ENCODE measurements at places on chromosomes 16 and 17. TPM values are rescaled to one million over a fixed set of nuclear protein-coding genes. Genes with fewer than 3 reads are reported as not detected.

MT1E gene
- 21.5 TPM for polyA plus RNA-seq

KCNG4 gene
- not detected for polyA plus RNA-seq

DNA sequence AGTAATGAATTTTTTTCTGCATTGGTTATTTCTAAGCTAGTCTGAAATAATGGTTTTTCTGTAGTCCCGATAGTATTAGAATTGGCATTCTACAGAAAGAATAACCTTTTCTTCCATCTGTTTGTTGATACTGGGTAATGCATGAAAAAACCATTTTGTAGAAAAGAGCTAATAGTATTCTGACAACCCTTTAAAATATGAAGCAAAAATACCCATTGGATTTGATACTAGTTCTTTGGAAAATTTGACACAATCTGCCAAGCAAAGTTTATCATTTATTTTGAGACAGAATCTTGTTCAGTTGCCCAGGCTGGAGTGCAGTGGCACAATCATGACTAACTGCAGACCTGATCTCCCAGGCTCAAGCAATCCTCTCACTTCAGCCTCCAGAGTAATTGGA is 366.8 kb upstream of the MON1B start:
- peak; percentile 41 for DNase-seq

EFCAB5 gene
- polyA plus RNA-seq = 1.2 TPM

DNA sequence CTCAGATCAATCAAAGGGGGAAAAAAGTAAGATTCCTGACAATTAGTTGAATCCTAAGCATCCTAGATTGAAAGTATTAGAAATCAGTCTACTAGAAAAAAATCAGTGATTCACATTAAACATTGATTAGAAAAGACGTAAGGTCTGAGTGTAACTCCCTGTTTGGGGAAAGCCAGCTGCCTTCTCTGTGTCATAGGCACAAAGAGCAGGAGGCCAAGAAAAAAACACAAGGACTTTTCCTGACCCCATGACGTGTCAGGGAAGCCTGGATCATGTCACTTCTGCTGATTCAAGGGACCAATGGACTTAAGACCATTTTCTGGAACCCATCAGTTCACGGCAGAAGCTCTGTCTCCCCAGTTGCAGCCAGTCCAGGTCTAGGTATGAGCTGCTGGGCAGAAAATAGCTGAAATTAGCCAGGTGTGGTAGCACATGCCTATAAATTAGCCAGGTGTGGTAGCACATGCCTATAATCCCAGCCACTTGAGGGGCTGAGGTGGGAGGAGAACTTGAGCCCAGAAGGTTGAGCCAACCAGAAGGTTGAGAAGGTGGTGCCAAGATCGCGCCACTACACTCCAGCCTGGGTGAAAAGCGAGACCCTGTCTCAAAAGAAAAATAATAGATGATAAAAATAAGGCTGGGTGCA is 35.9 kb downstream of the RANBP10 start:
- no peak for DNase-seq

DNA sequence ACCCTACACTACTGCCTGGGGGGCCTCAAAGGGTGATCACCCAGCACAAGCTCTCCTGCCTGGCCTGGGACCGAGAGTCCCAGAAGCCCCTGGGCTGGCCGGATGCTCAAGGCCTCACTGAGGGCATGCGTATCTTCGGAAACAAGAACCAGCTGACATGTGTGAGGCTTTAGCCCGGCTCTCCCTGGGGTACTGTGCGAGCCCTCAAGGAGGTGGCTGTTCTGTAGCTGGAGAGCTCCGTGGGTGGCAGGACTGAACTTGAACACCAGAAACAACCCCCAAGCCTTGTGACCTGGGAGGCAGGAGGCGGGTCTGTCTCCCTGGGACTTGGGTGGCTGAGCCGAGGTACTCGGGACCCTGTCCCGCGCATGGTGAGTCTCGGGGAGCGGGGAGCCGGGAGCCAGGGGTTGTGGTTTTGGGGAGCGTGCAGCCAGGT is 7.0 kb downstream of the DPEP1 start:
- no peak for DNase-seq

DNA sequence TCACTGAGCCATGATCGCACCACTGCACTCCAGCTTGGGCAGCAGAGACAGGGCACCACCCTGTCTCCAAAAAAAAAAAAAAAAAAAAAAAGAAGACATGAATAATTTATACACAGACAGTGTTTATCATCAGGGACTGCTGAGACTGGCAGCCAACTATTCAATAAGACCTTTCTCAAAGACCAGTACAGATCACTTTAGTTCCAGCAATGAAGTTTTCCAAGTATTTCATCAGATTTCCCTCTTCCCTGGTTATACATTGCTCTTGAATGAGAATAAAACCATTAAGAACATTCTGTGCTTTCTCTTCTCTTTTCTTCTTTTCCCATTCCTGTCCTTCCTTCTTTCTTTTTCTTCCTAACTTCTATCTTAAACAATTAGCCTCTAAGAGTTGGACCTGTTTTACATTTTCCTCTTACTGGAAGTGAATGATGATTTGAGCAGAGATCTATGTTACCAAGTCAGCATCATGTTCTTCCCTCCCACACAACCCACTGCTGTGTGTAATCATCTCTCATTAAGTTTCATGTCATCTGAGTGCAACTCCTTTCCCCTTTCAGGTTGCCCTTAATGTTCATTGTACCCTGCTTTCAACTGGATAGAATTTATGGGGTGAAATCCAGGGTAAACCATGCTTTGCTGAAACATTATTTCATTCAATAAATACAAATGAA is 35.9 kb upstream of the SMIM36 start:
- no peak for DNase-seq

KPNA2 gene
- polyA plus RNA-seq = 82.6 TPM

- no peak for DNase-seq
These were observed 39.6 kb downstream of the C16orf82 start for GRCh38 chr16:27106305-27106704.

GRCh38 chr17:18184143-18185031 is 759 bp downstream of the ALKBH5 start:
- DNase-seq = no peak

SHISA9 gene
- 0.21 TPM for polyA plus RNA-seq

DNA sequence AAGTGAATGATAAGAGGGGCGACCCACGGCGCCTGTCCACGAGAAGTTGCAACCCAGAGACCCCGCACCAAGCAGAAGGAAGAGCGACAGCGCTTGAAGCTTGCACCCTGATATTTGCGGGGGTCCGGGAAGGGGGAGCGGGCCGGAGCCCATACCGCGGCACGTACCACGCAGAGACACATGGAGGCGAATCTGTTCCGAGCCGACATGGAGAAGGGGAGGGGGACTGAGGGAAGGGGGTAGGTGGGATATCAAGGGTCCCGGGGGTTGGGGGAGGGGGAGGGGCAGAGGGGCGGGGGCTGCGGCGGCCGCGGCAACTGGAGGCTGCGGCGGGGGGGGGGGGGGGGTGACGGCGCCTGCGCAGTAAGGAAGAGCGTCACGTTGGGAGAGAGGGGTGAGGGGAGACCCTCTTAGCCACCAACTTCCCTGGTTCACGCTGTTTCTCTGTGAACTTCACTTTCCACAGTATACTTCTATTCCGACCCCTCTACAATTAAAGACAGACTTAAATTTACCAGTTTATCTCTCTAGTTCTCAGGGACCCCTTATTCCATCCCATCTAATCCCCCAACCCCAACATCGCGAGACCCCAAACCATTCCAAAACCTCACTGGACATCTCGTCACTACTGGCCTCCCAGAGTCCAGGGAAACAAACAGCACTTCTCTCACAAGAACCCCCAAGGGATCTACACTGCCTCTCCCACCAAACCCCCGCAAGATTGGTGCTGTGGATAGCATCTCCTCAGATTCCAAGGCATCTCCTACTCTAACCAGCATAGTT is 8.0 kb downstream of the DLG4 start:
- no peak for DNase-seq

TMED6 gene
- polyA plus RNA-seq = 1.7 TPM

HEATR9 gene
- not detected for polyA plus RNA-seq

DNA sequence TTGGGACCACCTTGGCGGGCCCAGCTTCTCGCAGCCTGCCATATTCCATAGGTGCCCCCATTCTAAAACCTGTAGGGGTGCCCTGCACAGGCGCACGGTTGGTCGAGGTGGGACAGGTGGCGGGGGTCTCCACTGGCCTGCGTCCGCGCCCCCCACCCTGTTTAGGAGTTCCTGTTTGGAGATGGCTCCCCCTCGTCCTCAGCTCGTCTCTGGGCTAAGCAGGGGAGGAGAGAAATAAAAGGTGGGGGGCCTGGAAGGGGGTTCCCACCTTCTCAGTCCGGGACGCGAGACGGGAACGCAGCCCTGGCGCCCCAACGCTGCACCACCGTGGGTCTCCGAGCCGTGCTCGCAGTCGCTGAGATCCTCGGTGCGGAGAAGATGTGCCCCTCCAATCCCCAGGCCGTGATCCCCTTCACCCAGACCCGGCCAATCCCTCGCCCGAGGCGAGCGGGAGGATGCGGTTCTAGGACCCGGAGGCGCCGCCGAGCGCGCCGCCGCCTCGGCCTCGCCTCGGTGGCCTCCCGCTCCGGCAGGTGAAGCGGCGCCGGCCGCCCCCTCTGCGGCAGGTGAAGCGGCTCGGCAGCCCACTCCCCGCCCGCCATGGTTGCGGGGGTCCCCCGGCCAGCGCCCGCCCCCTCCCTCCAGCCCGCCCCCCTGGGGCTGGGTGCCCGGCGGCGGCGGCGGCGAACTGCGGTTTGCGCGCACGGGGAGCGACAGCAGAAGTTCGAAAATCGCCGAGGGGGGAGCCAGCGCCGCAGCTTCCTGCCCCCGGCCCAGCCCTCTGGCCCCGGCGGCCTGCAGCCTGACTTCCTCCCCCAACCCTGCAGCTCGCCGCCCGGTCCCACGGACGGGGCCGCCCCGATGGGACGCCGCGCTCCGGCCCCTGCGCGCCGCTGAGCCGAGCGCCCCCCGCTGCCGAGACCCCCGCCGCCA is at the start of gene FMNL1:
FMNL1 (plus strand) TSS at position 805 of the 933 bp plus-strand sequence. CDS start 240 bp downstream, outside the sequence.
- DNase-seq = no peak
